ENCODE measurements at places on chromosomes 1 and 21.

- no peak for DNase-seq
Observed at GRCh38 chr1:5721634-5722215, 270.5 kb downstream of the NPHP4 start.

GRCh38 chr21:43603233-43603626, 56.1 kb downstream of the HSF2BP start:
- no peak for DNase-seq

DNA sequence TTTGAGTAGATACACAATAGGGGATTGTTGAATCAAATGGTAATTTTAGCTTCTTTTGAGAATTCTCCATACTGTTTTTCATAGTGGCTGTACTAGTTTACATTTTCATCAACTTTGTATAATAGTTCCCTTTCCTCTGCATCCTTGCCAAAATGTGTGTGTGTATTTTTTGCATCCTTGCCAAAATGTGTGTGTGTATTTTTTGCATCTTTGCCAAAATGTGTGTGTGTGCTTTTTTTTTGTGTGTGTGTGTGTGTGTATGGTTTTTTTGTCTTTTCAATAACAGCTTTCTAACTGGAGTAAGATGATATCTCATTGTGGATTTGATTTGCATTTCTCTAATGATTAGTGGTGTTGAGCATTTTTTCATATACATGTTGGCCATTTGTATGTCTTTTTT, 105.4 kb downstream of the ATP6V1G3 start:
- DNase-seq = no peak

GRCh38 chr1:165383067-165383466, 26.6 kb upstream of the LMX1A start:
- peak; percentile 81 for DNase-seq

- peak; percentile 69 for DNase-seq
Observed at GRCh38 chr1:100188617-100189016, 10.6 kb upstream of the LRRC39 start.

- no peak for DNase-seq
Observed at GRCh38 chr21:31195334-31196015, 148.6 kb downstream of the TIAM1 start.

DNA sequence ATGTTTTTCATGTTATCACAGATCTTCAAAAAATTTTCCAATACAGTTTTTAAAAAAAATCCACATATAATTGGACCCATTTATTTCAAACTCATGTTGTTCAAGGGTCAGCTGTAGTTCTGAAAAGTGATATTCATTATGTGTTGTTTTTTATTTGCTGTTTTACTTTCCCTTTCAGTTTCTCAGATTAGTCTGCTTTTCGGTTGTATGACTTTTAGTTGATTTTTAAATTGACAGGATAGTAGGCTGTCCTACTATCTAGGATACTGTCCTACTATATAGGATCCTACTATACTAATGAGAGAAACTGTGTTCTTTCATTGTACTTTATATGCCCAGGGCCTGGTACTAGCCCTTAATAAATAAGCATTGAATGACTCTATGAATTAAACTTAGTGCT, 33.6 kb upstream of the GPR52 start:
- DNase-seq = no peak

DNA sequence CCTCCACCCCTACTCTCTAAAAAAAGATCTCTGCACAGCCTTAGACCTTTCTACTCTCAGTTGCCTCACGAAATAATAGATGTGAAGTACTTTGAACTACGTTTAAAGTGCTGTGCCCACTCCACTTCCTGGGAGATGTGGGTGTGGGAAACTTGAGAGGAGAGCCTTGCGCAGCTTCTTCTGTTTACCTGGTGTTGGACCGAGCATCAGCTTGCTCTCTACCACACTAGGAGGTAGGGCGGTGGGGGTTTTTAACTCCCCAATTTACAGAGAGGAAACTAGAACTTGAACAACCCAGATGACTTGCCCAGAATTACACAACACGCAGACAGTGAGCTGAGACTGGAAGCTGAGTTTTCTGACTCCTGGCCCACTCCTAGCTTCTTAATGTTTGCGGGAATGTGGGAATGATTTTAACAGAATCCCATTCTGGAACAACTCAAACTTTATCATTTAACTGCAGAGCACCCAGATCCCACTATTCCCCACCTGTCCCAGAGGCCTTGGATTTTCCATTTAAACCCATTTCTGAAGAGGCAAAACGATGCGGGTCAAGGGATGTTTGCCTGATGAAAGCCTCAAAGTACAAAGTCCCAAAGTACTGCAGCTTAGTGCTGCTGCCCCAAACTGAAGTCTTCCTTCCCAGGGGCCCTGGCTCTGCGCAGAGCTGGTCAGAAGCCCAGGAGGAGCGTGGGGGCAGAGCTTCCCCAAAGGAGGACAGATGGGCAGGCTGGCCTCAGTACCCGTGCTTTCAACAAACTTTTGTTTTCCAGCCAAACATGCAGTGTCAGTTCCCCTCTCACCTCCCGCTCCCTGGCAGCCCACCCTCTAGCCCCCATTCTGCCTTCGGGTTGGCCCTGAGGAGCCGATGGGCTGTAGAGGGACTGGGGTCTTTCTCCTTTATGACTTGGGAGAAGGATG, 19.0 kb downstream of the BTG2 start:
- no peak for DNase-seq

- no peak for DNase-seq
Observed at GRCh38 chr1:248857749-248858095, 1.2 kb downstream of the ZNF692 start.

DNA sequence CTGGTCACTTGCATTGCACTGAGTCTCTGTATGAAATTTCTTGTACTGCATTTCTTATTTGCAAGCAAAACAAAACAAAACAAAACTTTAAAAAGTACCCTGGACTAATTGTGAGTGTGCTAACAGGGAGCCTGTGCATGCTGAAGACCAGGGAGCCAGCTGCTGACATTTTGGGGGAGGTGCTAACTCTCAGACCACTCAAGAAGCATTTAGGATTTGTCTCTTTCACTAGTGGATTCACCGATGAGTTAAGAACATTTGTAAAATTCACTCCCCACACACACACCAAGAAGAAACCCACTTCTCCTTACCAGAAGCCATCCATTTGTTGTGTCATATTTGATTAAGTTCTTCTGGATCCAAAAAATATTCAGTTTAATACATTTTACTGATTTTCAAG, 95.7 kb upstream of the C1orf105 start:
- DNase-seq = no peak

- no peak for DNase-seq
Observed at GRCh38 chr1:178910023-178910422, 39.1 kb upstream of the ANGPTL1 start.

- no peak for DNase-seq
Observed at GRCh38 chr1:160340866-160341265, 2.2 kb downstream of the COPA start.

DNA sequence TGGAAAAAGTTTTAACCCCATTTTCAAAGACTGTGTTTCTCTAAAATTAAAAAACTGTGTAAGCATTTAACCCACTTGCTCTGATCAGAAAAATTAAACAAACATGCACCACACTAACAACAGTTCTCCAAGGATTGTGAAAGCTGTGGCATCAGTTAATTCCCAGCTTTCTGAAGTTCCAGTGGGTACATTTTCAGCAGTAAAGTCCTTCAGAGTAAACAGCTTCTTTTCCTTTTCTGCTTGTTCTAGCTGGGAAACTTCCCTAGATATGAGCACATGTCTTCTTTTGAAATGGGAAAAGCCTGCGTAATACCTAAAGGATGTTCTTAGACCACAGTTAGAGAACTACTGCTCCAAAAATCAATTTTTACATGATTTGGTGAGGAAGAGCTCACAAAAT, 11.1 kb downstream of the PRRX1 start:
- no peak for DNase-seq

All from AG09309 (cell line).